Thoracic aorta (tissue), 2 donors: ENCODE measurements at places on chromosomes 11 and 22. TPM values are rescaled to one million over a fixed set of nuclear protein-coding genes. Genes with fewer than 3 reads are reported as not detected.
A peak's percentile ranks its signal among the peaks of the same experiment; 100 is the strongest.

GRCh38 chr22:37330200-37331033 is 48.1 kb downstream of the CYTH4 start:
- H3K4me1 ChIP-seq = no peaks in the 10 kb centered on the region
- H3K36me3 ChIP-seq = no peaks in the 10 kb centered on the region
- H3K4me3 ChIP-seq = no peak overlapping the region
- H3K27ac ChIP-seq = no peak overlapping the region

DNA sequence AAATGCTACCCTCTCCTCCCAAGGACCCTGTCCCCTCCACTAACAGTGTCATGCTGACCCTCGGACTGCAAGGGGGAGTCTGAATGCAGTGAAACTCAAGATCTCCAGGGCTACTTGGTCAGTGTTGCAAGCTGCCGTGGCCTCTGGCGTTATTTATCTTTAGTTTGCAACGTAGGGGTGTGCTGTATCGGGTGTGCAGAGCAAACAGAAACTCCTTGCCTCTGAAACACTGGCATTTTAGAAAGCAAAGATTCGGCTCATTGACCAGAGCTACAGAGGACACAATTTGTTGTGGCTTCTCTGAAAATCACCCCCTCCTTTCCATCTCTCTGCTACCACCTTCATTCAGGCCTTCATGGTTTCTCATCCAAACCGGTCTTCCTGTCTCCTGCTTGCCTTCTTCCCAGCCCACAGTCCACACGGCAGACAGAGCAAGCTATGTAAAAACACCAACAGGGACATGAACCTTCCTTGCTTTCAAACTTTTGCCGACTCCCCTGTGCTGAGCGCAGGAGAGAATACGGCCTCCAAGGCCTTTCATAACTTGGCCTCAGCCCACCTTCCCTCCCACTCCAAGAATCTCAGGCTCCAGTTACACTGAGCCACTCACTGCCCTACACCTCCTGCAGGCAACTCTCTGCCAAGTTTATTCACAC is 14.9 kb downstream of the FZD4 start:
- peak overlapping the region; percentile 82 for H3K27ac ChIP-seq
- H3K4me3 ChIP-seq = peak overlapping the region; percentile 56
- H3K27me3 ChIP-seq = no peaks in the 10 kb centered on the region
- DNase-seq = no peak
- peaks cover 35% of the 10 kb centered on the region for H3K4me1 ChIP-seq
- H3K36me3 ChIP-seq = no peaks in the 10 kb centered on the region

- H3K4me1 ChIP-seq = no peaks in the 10 kb centered on the region
- no peaks in the 10 kb centered on the region for H3K27me3 ChIP-seq
- no peak for DNase-seq
- H3K36me3 ChIP-seq = peaks cover 4% of the 10 kb centered on the region
- H3K27ac ChIP-seq = no peak overlapping the region
Observed at GRCh38 chr11:69657911-69658625, 17.1 kb downstream of the LTO1 start.

DNA sequence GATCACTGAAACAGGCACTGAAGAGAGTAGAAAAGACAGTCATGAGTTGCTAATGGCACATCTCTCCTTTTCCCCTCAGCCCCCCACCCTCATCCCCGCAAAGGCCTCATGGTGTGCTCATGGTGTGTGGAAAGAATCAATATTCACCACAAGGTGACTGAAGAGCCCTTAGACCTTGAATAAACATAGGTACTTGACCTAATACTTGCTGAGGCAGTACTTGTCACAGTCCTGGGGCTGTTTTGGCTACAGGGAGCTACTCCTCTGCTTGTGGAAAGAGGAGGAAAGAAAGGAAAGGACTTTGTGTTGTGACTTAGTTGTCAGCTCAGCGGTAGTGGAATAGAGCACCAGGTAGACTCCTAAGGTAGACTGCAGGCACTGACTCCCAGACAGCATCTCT is 537.8 kb upstream of the CCDC179 start:
- no peaks in the 10 kb centered on the region for H3K27me3 ChIP-seq
- H3K4me3 ChIP-seq = no peak overlapping the region
- H3K27ac ChIP-seq = no peak overlapping the region
- DNase-seq = no peak
- H3K4me1 ChIP-seq = no peaks in the 10 kb centered on the region

- H3K36me3 ChIP-seq = peaks cover 32% of the 10 kb centered on the region
- peak overlapping the region; percentile 94 for H3K27ac ChIP-seq
- H3K27me3 ChIP-seq = no peaks in the 10 kb centered on the region
- H3K4me3 ChIP-seq = no peak overlapping the region
- no peak for DNase-seq
- peaks cover 32% of the 10 kb centered on the region for H3K4me1 ChIP-seq
Observed at GRCh38 chr22:38067761-38068360, 10.7 kb downstream of the PICK1 start.

DNA sequence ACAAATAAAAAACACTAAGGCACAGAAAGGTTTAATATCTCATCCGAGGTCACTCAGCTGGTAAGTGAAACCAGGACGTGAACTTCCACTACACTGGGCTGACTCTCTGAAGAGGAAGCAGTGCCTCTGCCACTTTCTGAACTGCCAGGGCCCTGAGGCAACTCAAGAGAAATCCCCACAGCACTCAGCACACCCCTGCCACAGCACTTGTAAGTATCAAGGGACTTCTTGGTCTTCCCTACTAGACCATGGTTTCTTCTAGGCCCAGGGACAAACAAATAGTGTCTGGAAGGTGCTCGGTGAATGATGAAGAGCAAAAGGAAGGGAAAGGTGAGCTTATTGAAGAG is 49.7 kb downstream of the RPL27A start:
- H3K4me3 ChIP-seq = no peak overlapping the region
- H3K27me3 ChIP-seq = no peaks in the 10 kb centered on the region
- peak overlapping the region; percentile 75 for H3K27ac ChIP-seq

DNA sequence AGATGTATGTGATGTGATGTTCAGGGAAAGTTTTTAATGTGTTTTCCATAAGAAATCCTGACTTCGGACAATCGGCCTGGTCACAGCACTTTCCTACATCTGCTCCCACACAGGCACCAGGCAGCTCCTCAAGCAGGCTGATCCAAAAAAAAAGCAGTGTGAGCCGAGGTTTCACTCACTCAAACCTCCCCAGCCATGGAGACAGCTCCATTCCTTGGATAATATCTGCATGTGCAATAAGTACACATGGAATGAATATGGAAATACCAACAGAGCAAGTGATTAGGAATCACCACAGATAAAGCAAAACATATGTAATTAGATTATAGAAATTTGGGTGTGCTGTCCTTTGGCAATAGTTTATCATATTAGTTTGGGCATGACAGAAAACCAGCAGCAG is 88.8 kb upstream of the API5 start:
- no peak overlapping the region for H3K4me3 ChIP-seq
- no peaks in the 10 kb centered on the region for H3K27me3 ChIP-seq
- H3K4me1 ChIP-seq = no peaks in the 10 kb centered on the region
- no peak overlapping the region for H3K27ac ChIP-seq
- no peak for DNase-seq

The MYOD1 gene
- not detected for total RNA-seq

The GPR83 gene
- 0.27 TPM for total RNA-seq

The OR8D1 gene
- total RNA-seq = not detected

The FIBP gene
- 50.4 TPM for total RNA-seq

The HPX gene
- total RNA-seq = 0.54 TPM
